Chondrocyte (in vitro differentiated cells): ENCODE measurements at places on chromosomes 6 and 20. TPM values are rescaled to one million over a fixed set of nuclear protein-coding genes. Genes with fewer than 3 reads are reported as not detected.

DNA sequence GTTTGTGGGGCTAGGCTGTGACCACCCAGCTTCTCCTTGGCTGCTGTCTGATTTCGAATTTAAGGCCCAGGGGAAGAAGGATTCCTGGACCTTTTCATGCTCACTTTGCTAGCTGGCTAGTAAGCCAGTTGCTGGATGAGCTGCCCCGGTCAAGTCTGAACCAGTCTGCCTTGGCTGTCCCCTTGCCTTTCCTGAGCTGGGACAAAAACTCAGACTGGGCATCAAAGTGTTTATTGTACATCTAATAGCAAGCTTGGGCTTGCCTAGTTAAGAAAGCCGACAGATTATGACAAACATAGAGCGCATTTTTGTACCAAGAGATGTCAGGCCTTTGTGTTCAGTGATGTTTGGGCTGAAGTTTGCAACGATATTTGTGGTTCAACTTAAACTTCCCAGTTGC lies 750 bp upstream of the PAK5 start:
- peaks cover 44% of the 10 kb centered on the region for H3K27me3 ChIP-seq
- H3K4me3 ChIP-seq: peak overlapping the region; percentile 25

GRCh38 chr20:19661717-19662636 lies 96.1 kb upstream of the RIN2 start:
- peaks cover 62% of the 10 kb centered on the region for H3K27me3 ChIP-seq
- no peaks in the 10 kb centered on the region for H3K36me3 ChIP-seq
- no peak overlapping the region for H3K27ac ChIP-seq
- DNase-seq: no peak
- H3K4me3 ChIP-seq: no peak overlapping the region
- peaks cover 11% of the 10 kb centered on the region for H3K4me1 ChIP-seq

DNA sequence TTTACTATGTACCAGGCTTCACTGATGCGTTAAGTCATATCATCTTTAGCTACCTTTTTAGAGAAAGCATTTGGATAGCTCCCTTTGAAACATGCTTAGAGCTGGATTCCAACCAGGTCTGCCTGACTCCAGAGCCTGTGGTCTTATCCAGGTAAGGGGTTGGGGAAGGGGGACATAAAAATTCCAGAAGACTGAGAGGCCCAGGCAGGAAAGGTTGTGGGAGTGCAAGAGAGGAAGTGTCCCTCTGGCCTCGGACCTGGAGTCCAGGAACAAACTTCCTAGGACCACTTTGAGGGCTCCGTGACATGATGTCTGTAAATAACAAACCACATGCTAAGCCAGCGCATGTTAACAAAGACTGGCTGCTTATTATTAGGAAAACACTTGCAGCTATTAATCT lies 163.0 kb upstream of the KCNG1 start:
- H3K4me3 ChIP-seq: no peak overlapping the region
- no peaks in the 10 kb centered on the region for H3K36me3 ChIP-seq
- peaks cover 5% of the 10 kb centered on the region for H3K27me3 ChIP-seq

- H3K27me3 ChIP-seq: no peaks in the 10 kb centered on the region
- H3K4me1 ChIP-seq: peaks cover 33% of the 10 kb centered on the region
- DNase-seq: no peak
- no peaks in the 10 kb centered on the region for H3K36me3 ChIP-seq
- H3K4me3 ChIP-seq: no peak overlapping the region
- H3K27ac ChIP-seq: peak overlapping the region; percentile 55
Observed at GRCh38 chr6:47091886-47092668, 49.9 kb upstream of the ADGRF1 start.

DNA sequence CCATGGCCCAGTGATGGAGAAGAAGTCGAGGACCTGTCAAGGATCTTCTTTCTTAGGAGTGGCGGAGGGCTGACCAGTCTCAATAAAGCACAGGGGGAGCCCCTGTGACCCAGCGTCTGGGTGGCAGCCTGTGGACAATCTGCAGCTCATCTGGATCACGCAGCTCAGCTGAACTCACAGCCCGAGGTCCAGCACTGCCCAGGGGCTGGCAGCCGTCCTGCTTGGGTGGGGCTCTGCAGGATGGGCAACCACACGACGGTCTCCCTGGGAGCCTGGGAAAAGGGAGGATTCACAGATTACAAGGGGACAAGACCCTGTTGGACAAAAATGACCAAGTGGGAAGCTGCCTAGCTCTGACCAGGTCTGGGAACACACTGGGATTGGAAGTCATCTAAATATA lies 110.8 kb downstream of the MYLK4 start:
- H3K27ac ChIP-seq: peak overlapping the region; percentile 76
- H3K4me1 ChIP-seq: peaks cover 19% of the 10 kb centered on the region
- H3K4me3 ChIP-seq: no peak overlapping the region
- DNase-seq: no peak
- H3K27me3 ChIP-seq: peaks cover 1% of the 10 kb centered on the region
- no peaks in the 10 kb centered on the region for H3K36me3 ChIP-seq

- H3K36me3 ChIP-seq: peaks cover 44% of the 10 kb centered on the region
- H3K4me3 ChIP-seq: no peak overlapping the region
Observed at GRCh38 chr20:49545572-49545971, 22.4 kb downstream of the PTGIS start.

DNA sequence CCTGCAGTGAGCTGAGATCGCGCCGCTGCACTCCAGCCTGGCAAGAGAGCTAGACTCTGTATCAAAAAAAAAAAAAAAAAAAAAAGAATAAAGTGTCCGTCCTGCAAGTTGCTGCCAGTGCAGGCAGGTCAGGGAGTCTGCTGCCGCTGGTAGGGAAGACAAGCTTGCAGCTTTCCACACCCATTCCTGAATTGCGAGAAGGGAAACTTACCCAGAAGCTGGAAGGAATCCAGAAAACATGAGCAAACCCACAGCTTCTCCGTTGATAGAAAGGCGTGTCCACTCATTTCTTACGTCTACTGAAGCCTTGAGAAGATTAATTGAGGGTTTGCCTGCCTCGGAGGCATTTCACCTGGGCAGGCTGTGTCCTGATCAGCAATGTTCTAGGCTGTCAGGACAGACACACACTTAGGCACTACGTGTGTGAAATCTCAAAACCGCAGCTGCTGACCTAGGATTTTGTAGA lies 61.6 kb upstream of the DSP start:
- H3K4me3 ChIP-seq: no peak overlapping the region
- H3K27ac ChIP-seq: peak overlapping the region; percentile 36
- DNase-seq: no peak
- H3K4me1 ChIP-seq: peaks cover 7% of the 10 kb centered on the region
- H3K36me3 ChIP-seq: no peaks in the 10 kb centered on the region
- no peaks in the 10 kb centered on the region for H3K27me3 ChIP-seq

- H3K27ac ChIP-seq: no peak overlapping the region
- peaks cover 17% of the 10 kb centered on the region for H3K4me1 ChIP-seq
- H3K36me3 ChIP-seq: no peaks in the 10 kb centered on the region
- H3K27me3 ChIP-seq: peaks cover 10% of the 10 kb centered on the region
Observed at GRCh38 chr6:27630727-27631608, 158.1 kb upstream of the ZNF184 start.

DNA sequence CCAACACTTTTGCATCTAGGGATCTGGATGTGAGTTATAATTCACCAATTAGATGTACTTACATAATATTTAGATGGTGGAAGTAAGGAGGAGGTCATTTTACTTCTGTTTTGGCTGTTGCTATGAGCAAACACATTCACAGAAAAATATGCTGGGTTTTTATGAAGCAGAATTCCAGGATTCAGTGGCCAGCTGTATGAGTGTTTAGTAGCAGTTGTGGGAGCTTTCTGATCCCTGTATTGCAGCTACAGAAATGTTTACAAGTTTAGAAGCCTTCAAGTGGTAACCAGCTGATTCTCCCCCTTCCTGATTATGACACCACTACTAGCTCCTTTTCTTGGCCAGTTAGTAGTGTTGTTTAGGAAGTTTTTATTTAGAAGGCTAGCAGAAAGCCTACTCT lies 177.0 kb downstream of the TENT5A start:
- no peaks in the 10 kb centered on the region for H3K27me3 ChIP-seq
- DNase-seq: no peak
- peaks cover 7% of the 10 kb centered on the region for H3K36me3 ChIP-seq
- no peaks in the 10 kb centered on the region for H3K4me1 ChIP-seq

LPIN3 gene
- 3.3 to 5.1 TPM (median 3.5 TPM) in 3 replicates for total RNA-seq

ZNF334 gene
- total RNA-seq: 4.7 to 6.6 TPM (median 4.8 TPM) in 3 replicates

TOX2 gene
- 0.12 to 0.18 TPM in 2 of 3 replicates, not detected in the other for total RNA-seq

CD24 gene
- 1.3 to 2.8 TPM (median 1.8 TPM) in 3 replicates for total RNA-seq
